ENCODE measurements at places on chromosomes 1 and 21. TPM values are rescaled to one million over a fixed set of nuclear protein-coding genes. Genes with fewer than 3 reads are reported as not detected.

YY1AP1 gene
- 25.3 TPM for total RNA-seq

CFHR1 gene
- 0.07 TPM for total RNA-seq

AQP10 gene
- 0.13 TPM for total RNA-seq

MFAP2 gene
- 12.6 TPM for total RNA-seq

GRCh38 chr1:160662910-160663309, 16.1 kb upstream of the SLAMF1 start:
- DNase-seq, result no peak

- no peak for DNase-seq
Measured at GRCh38 chr1:218748071-218748470, 402.9 kb downstream of the TGFB2 start.

DNA sequence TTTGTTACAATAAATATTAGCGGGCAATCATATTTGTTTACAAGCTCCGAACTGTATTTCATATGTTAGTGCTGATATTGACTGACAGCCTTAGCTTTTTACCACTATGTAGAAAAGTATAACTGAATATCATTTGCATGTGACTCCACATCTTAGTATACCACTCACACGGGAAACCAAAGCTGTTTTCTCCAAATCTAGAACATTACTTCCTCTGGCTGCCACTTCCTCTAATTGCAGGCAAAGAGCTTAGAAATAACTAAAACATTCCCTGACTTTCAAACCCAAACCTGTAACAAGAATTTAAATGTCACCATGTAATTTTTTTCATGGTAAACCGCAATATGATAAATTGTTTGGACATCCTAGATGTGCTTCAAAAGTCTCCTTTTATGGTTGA, 174.7 kb downstream of the LBR start:
- no peak for DNase-seq

- DNase-seq, result no peak
Measured at GRCh38 chr21:46372014-46372485, 48.1 kb downstream of the PCNT start.

All from pulmonary artery endothelial cell (primary cell).